Activated T-helper 9 cell treated with anti-CD3 and anti-CD28 coated beads, Interleukin-2, amount 50 U/mL, for 16 hours (primary cell): ENCODE measurements at places on chromosomes 1 and 21.

DNA sequence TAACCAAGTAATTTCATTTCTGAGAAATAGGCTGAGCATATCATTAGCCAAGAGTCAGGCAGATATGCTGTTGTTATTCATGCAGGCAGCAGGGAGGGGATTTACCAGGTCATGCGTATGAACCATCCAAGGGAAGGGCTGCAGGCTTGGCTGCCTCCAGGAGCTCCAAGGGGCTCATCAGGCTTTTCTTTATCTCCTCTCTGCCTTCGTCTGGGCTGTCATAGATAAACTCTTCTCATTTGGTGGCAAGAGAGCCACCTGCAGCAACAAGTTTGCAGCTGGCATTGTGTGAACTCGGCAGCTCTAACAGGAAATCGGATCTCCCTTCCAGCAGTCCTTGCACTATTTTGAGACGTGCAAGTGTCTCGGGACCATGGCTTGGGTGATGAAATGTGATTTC lies 7.5 kb downstream of the CCDC27 start:
- no peak for DNase-seq

GRCh38 chr1:9500756-9501754 lies 38.2 kb upstream of the SLC25A33 start:
- no peak for DNase-seq

GRCh38 chr1:183200451-183200850 lies 14.4 kb downstream of the LAMC2 start:
- no peak for DNase-seq

DNA sequence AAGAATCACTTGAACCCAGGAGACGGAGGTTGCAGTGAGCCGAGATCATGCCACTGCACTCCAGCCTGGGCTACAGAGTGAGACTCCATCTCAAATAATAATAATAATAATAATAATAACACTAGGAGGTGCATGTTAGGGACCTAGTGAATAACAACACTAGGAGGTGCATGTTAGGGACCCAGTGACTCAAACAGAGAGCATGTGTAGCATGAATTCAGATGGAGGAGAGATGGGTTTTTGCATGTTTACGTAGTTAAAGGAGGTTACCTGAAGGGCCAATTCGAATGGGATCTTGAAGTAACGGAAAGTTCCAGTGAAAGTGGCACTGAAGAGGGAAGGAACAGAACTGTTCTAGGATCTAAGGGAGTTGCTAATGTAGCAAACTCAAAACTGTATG lies 7.1 kb upstream of the KCNK1 start:
- no peak for DNase-seq

DNA sequence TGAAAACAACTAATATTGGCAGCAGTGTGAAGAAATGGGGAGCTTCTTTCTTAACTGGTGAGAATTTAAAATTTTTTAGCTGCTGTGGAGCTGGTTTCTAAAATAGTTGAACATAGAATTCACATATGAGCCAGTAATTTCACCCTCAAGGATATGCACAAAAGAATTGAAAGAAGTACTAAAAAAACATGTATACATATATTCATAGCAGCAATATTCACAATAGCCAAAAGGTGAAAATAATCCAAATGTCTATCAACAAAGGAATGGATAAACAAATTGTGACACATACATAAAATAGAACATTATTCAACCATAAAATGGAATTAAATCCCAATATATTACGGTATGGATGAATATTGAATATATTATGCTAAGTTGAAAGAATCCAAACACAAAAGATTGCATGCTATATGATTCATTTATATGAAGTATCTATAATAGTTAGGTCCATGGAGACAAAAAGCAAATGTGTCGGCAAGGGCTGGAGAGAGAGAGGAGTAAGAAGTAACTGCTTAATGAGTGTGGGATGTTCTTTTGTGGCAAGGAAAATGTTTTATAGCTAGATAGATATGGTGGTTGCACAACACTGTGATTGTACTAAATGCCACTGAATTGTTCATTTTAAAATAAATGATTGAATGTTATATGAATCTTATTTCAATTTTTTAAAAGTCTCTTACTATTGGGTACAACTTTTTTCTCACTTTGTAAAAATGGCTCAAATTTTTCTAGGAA lies 14.8 kb upstream of the COL11A1 start:
- no peak for DNase-seq

- no peak for DNase-seq
Measured at GRCh38 chr1:70864302-70864701, 183.3 kb downstream of the PTGER3 start.

DNA sequence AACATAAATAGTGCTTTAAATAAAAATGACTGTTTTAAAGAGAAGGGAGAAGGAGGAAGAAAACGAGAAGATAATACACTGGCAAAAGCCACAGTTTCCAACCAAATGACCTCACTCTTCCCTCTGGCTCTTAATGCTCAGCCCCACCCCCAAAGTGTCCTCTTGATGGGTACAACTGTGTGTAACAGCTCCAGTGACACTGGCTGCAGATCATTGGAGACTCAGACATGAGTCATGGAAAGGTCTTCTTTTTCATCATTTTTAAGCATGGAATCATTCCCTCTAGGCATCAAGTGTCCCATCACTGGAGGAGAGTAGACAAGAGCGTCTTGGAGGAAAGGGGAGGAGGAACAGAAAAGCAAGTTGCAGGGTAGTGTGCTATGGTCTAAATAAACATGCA lies 333.0 kb downstream of the PAPPA2 start:
- DNase-seq = no peak

- DNase-seq = no peak
Measured at GRCh38 chr1:1297802-1298424, 9.8 kb downstream of the ACAP3 start.

- no peak for DNase-seq
Measured at GRCh38 chr1:152770411-152770810, 4.5 kb upstream of the LCE1F start.

GRCh38 chr1:43505077-43505780 lies 25.5 kb upstream of the PTPRF start:
- no peak for DNase-seq

GRCh38 chr1:226314055-226314454 lies 5.1 kb upstream of the LIN9 start:
- no peak for DNase-seq

GRCh38 chr1:170134521-170134920 lies 11.2 kb upstream of the NTMT2 start:
- no peak for DNase-seq

- DNase-seq = no peak
Measured at GRCh38 chr1:109025694-109026093, 16.2 kb downstream of the WDR47 start.

GRCh38 chr1:66119148-66119547 lies 326.5 kb downstream of the PDE4B start:
- DNase-seq = no peak

- no peak for DNase-seq
Measured at GRCh38 chr1:211607754-211608473, 29.0 kb upstream of the SLC30A1 start.

DNA sequence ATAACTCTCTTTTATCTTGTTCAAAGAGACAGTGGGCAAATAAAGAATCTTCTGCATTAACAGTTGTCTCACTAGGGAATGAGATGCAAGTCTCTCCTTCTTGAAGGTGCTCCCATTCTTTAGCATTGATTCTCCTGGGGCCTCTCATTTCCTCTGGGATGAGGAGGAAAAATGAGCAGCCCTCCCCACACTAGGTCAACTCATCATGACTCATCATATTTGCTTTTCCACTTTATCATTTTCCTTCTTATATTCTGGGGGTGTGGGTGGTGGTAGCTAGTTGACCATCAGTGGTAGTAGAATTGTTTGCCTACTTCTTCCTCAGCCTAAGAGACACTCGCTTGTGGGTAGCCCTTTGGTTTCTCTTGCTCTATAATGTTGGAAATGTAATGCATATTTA lies 182.0 kb upstream of the C1orf87 start:
- DNase-seq = no peak

DNA sequence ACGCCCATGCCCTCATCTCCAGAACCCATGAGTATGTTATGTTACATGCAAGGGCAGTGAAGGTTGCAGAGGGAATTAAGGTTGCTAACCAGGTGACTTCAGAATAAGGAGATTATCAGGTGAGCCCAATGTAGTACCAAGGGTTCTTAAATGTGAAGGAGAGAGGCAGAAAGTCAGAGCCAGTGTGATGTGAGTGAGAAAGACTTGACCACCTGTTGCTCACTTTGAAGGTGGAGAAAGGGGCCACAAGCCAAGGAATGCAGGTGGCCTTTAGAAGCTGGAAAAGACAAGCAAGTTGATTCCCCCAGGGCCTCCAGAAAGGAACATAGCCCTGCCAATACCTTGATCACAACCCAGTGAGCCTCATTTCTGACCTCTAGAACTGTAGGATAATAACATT lies 84.7 kb upstream of the CLDN14 start:
- no peak for DNase-seq

DNA sequence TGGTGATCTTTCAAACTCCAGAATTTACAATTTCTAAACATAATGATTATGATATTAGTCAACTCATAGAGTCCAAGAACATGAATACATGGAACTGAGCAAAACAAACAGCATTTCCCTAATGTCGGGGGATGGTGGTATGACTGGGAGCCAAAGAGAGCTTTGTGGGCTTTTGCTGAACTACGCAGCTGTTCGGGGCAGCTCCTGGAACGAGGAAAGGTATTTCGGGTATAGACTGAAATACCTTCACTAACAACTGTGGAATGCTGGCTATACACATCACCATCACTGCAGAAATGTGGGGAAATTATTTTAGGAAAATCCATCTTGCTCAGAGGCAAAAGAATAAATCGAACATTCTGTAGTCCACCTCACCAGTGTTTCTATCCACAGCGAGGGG lies 30.2 kb upstream of the VPS26C start:
- DNase-seq = no peak

DNA sequence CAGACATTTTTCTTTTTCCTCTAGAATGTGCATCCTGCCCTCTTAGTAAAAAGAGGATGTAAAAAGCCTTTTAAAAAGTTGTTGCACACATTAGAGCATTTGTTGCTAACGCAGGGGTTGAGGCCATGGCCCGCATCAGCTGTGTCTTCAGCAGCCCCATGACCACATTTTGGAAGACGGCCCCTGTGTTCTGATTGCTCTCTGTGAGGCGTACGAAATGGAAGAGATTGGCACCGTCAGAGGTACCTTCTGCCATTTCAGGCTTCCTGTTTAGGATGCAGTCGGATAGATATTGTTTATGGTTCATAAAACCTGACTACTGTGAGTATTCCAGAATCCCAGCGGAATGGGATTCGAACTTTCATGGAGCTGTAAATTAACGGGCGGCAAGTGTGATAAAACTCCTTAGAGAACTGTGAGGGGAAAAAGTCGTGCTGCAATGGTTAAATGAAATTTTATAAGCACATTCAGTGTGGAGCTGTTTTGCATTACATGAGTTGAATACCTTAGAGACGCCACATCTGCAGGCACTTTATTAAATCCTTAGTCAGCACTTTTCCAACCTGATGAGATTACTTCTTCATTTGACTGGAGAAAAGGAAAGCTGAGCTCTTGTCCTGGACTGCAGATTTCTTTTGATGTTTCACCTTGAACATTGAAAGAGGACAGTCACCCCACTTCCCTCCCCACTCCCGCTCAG lies 273.9 kb downstream of the TM2D1 start:
- DNase-seq = no peak

DNA sequence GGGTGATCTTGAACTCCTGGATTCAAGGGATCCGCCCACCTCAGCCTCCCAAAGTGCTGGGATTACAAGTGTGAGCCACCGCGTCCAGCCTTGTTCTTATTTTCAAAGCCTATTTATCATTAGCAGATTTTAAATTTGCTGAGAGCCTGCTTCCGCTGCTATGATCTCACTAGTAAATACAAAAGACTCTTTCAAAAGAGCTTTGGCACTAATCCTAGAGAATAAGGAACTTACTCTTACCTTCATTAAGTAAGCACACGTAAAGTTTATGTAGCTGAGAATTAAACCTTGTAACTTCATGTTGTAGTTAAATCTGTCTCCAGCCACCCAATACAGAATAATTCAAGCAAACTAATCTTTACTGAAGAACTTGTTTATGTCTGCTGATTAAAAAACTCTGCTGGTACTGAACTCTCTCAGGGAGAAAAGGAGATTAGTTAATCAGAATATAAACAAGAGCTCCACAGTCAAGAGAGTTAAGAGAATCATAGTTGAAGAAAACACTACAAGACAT lies 72.3 kb downstream of the RUSC1 start:
- DNase-seq = no peak

- peak; percentile 82 for DNase-seq
Measured at GRCh38 chr1:172662464-172663109, 3.7 kb downstream of the FASLG start.

DNA sequence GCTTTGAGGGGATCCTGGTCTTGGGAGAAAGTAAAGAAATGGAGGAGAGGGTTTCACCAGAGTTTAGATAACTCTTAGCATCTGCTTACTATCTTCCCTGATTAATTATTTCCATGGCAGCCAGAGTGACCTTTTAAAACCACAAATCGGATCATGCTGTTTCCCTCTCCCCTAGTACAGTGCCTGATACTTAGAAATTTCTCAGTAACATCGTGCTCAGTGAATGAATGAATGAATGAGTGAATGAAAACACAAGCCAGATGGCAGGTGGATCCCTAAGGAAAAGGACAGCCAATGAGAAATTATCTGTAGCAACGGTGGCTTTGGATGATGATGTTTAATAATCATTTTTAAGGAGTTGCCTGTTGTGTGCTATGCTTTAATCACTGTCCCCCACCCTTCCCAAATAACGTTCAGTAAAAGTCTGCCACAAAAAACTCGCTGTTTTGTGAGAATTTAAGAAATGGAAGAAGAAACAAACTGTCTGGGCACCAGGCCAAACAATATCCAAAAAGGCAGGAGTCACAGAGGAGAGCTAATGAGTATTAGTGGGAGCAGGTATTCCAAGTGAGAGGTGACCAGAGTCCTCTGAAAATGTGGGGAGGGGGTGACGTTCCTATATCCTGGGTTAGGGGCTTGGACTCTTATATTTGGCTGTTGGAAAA lies 737 bp upstream of the SMAP2 start:
- DNase-seq = no peak

GRCh38 chr1:177442584-177442983 lies 271.8 kb downstream of the BRINP2 start:
- DNase-seq = no peak

GRCh38 chr1:96313216-96313615 lies 408.4 kb upstream of the PTBP2 start:
- DNase-seq = no peak

GRCh38 chr1:244221991-244222390 lies 170.9 kb downstream of the ZBTB18 start:
- DNase-seq = no peak

DNA sequence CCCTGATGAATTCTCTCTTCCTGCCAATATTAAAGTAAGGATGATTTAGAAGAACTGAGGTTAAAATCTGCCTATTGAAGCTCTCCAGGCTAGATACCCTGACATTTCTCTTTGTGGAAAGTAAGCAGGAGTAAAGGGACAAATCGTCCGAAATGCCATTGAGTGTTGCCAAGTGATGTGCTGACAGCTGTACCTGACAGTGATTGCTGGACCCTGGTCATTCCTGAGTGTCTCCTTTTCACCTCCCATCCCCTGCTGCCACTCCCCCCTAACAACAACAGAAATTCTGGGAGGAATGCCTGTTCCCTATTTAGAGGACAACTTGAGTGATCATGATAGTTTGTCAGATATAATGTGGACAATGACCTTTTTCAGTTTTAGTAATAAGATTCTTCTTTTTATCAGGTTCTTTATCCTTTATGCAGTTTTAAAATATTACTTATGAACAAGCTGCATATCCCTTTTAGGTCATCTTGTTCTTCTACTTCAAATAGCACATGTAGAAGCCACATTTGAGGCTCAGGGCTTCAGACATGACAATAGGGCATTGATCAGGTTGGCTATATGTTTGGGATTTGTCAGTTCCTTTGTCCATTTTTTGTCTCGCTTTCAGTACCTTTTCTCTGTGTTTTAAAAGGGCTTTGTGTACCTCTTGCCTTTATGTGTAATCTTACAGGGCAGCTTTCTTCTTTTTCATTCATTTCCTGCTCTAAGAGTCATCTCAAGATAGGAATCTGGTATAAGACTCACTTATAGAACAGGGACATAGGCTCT lies 56.0 kb downstream of the ITSN1 start:
- no peak for DNase-seq
